ENCODE measurements at places on chromosomes 16 and 17.
A peak's percentile ranks its signal among the peaks of the same experiment; 100 is the strongest.

DNA sequence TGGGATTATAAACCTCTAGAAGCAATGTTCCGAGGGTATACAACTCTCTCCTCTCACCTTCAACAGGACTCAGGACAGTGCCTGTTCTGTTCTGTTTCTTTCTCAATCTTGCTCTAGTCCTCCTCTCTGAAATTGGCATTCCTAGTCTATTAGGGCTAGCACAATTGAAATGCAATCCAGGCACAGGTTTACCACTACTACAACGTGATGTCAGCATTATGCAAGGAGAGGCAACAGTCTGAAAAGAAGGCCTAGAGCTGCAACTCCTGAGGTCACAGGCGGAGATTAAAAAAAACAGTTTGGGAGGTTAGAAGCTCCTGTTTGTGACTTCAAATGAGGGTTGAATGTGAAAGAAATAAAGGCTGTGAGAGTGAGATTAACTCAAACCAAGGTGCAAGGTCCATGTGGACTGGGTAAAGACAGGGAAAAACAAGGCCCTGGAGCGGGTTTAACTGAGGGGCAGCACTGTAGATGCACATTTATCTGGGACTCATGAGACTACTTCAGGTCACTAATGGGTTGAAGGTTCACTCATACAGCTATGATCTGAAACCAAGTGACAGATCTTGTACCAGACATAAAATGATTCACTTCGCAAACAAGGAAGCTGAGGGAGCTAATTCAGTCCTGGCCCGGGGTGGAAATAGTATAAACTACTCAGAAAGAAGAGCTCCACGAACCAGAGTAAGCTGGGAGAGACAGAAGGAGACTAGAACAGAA, 16.8 kb downstream of the AMFR start:
- no peak for DNase-seq

DNA sequence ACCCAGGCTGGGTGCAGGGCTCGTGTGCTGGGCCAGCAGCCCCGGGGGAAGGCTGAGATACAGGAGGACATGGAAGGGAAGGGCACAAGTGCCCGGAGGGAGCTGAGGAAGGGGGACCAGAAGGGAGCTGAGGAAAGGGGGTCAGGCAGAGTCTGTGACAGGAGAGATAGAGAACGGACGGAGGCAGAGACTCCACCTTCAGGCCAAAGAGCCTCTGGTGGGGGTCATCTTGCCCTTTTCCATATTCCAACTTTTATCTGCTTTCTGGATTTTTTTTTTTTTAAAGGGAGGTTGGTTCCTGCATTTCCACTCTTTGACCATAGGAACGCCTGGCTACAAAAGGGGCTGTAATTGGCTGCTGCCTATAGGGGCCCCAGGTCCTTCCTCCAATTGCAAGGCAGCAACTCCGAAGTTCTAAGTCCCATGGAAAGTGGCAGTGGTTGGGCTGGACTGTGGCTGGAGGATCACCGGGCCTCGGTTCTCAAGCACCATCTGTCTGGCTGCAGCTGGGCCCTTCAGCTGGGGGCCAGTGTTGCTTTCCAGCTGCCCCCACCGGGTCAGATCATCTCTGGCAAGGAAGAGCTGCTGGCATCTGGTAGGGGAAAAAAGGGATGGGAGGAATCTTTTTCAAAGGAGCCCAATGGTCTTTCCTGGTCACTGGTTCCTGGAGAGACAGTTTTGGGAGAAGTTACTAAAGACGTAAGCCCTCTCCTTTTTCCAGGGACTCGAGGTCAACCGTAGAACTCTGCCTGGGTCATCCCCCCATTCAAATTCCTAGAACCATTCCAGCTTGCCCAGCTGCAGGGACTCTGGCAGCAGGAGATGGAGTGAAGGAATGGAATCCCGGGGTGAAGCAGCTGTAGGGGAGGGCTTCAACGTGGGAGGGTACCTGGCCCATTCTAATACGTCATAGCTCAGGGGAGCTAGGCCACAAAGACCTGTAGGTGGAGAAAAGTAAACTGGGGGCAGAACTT, 13.1 kb upstream of the MRPS23 start:
- peak; percentile 61 for DNase-seq

DNA sequence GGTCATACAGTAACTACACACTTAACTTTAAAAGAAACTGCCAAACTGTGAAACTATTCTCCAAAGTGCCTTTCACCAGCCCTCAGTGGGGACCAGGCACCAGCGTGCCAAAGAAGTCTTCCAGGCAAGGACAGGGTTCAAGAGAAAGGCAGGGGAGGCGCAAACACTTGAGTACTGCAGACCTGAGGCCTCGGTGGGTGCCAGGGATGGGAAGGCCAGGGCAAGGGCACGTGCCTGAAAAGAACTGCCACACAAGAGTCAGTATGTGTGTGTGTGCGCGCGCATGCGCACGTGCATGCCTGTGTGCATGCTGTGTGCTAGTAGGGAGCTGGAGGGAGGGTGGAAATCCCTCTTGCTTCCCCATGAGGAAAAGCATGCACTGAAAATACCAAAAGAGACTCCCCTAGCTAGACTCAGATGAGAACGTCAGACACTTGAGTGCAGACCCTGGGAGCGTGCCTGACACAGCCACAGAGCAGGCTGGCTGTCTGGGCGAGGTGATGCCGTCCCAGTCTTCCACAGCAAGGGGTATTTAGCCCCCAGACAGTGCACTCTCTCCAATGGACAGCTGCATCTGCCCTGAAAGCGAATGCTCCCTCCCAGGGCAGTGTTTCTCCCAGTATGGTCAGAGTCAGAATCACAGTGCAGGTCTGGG, 40.1 kb upstream of the GSG1L start:
- no peak for DNase-seq

- no peak for DNase-seq
These were observed 24.4 kb downstream of the ABCC12 start for GRCh38 chr16:48131201-48131935.

DNA sequence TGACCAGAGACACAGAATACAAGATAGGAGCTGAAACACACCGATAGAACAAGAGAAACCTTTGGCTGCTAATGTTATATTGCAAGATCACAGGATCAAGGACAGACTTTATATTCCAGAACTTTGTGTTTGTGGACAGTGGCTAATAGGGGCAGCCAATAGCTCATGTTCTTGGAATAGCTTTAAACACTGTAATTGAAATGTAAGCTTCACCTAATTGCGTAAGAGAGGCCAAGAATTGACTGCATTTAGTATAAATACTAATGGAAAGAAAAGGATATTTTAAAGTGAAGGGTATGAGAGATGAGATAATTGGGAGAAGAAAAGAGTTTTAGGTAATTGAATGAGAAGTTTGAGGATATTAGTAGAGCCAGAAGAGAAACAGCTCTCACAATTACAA, 758.8 kb downstream of the CDH11 start:
- DNase-seq, result no peak

- no peak for DNase-seq
These were observed 95.6 kb upstream of the HLF start for GRCh38 chr17:55168958-55169687.

- DNase-seq, result no peak
These were observed 33.3 kb upstream of the RGS9 start for GRCh38 chr17:65103896-65104295.

GRCh38 chr17:40600486-40601046, 35.3 kb upstream of the CCR7 start:
- no peak for DNase-seq

DNA sequence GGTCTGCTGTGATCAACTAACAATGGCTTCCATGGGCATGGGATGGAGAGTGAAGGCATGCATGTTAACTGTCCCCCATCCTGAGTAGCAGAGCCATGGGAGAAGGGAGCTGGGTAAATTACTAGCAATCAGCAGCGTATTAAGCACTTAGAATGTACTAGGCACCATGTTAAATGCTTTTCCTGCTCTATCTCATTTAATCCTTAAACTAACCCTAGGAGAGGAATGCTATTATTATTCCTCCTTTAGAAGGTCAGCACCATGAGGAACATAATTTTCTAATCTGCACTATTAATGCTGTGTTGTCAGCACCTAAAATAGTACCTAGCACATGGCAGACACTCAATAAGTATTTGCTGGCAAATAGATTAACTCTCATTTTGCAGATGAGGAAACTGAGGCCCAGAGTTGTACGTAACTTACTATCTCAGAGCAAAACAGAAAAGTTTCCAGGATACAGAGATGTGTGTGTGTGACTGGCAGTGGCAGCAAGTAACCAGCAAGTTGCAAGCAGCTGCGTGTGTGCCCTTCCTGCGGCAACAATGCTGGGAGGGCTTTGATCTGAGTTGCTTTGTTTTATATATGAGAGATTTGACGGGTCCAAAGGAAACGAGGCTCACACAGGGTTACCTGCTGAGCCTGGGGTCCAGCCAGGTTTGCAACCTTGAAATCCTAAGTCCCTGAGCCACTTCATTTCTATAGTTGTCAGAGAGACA, 6.5 kb upstream of the KLHL36 start:
- DNase-seq, result no peak

- DNase-seq, result peak; percentile 17
These were observed 78.3 kb downstream of the TANGO6 start for GRCh38 chr16:68921637-68922036.

DNA sequence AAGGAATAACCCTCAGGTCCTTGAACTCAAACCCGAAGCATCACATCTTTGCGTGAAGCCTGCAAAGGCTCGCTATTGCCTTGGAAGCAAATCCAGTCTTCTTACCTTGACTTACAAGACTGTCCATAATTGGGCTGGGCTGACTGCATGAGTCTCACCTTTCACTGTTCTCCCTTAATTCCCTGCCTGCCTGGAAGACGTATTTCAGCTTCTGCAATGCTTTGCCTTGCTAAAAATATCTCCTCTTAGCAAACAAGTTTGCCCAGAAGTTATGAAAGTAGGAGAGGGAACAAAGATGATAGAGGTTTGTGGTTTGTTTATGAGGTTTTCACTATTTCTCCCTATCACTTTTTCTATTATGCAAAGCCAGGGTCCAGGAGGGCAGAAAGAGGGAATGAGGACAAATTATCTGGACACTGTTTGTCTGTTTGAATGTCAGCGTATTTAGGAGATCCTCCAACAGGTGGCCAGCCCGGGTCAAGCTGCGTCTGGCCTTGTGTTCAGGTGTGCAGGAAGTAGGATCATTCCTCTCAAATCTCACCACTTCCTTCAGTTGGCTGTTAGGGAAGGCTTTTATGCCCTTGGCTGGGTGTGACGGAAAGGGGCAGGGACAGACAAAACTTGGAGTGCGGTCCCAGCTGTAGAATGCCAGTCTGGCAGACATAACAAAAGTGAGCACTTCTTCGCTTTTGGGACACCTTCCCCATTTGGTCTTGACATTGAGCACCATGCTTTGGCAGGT, 488.9 kb downstream of the CDH13 start:
- DNase-seq, result no peak

GRCh38 chr17:57724729-57725125, 20.4 kb downstream of the CCDC182 start:
- DNase-seq, result no peak

- DNase-seq, result no peak
These were observed 5.4 kb upstream of the GIP start for GRCh38 chr17:48973806-48974205.

DNA sequence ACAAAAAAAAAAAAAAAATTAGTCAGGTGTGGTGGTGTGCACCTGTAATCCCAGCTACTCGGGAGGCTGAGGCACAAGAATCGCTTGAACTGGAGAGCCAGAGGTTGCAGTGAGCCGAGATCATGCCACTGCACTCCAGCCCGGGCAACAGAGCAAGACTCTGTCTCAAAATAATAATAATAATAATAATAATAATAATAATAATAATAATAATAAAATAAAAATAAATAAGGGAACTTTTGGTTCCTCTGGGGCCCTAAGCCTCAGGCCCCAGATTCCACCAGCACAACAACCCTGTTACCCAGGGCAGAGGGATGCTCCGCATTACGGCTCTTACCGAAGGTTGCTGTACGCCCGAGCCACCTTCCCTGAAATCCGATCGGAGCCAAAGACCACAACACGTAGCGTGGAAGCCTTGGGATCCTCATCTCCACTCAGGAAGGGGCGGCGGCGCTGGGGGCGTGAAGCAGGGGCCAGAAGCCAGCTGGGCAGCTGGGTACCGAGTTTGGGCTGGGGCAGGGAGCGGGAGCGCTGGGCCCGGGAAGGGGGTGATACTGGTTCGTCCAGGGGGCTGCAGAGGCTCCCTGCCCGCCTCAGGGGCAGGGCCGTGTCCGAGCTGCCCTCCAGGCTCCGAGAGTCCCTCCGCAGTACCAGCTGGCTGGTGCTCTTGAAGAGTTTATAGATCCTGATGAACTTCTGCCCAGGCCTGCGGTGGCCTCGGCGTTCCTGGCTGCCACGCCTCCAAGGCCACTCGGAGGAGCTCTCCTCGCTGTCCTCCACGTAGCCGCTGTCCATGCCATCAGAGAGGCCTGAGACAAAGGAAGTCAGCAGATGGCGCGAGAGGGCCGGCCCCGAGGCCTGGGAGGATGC, 20.6 kb upstream of the PIK3R6 start:
- peak; percentile 81 for DNase-seq

DNA sequence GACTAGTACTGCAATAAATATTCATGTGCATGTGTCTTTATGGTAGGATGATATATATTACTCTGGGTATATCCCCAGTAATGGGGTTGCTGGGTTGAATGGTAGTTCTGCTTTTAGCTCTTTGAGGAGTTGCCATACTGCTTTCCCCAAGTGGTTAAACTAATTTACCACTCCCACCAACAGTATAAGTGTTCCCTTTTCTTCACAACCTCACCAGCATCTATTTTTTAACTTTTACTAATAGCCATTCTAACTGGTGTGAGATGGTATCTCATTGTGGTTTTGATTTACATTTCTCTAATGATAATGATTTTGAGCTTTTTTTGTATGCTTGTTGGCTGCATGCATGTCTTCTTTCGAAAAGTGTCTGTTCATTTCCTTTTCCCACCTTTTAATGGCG, 32.9 kb downstream of the ITGAM start:
- no peak for DNase-seq

DNA sequence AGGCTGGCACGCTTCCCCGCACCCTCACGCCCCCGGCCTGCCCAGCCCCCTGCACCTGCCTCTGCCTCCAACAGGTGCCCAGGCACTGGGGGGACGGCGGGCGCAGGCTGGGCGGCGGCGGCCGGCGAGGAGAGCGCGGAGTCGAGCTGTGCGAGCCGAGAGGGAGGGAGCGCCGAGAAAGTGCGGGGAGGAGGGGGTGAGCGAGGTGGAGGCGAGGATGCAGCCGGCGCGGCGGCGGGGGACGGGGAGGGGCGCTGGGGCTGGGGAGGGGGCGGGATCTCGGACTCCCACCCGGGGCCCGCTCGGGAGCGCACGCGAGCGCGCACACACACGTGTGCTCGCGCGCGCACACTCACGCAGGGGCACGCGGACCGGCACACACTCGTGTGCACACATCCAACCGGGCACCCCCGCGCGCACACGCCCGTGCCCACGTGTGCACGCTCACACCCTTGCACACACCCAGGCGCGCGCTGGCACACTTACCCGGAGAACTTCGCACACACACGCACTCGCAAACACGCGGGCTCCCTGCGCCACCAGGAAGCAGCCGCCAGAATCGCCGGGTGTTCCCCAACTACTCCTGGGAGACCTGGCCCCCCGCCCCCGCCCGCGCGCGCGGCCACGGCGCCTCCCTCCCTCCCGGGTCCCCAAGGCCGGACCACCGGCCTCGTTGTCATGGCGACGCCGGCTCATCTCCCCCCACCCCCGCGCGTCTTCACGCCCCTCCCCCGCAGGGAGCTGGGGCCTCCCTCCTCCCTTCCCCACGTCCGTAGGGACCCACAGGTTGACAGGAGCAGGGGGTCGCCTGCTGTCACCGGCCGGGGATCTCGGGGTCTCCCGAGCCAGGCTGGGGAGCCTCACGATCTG, at the start of gene DOC2A:
TSS of gene DOC2A (minus strand) at position 184 of the 870 bp plus-strand sequence. CDS start 805 bp downstream, outside the sequence.
- DNase-seq, result no peak
